ENCODE measurements at places on chromosomes 12 and 14.

DNA sequence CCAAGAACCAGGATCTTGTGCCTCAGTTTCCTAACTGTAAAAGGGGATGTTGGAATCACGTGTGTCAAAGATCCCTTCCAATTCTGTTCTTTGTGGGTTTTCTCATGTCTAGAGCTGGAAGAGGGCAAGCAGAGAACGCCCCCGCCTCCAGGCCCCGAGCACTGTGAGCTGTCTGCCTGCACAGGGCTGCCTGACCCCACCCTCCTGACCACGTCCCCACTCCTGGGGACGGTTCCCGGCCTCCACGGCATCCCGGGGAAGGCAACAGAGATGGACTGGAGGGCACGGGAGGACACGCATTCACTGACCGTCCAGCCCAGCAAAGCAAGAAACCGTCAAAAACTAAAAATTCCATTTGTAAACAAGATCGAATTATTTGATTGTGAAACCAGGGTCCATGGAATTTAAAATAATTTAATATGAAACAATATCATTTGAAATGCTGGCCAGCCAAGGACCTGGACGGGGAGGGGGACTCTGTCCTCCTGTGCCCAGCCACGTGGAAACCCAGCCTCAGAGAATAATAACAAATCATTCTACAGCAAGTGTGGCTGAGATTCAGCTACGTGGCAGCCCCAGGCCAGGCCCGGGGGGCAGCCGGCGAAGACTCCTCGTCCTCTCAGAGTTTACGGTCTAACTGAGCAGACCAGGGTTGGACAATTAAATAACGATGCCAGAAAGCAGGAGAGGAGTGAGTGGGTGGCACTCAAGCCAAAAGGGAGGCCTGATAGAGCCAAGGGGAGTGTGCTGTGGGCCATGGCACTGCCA is 87.3 kb upstream of the DIO3 start:
- DNase-seq: no peak

- no peak for DNase-seq
These were observed 125.7 kb upstream of the DDHD1 start for GRCh38 chr14:53278602-53279506.

GRCh38 chr14:24335461-24336171 is 745 bp upstream of the ADCY4 start:
- DNase-seq: no peak

DNA sequence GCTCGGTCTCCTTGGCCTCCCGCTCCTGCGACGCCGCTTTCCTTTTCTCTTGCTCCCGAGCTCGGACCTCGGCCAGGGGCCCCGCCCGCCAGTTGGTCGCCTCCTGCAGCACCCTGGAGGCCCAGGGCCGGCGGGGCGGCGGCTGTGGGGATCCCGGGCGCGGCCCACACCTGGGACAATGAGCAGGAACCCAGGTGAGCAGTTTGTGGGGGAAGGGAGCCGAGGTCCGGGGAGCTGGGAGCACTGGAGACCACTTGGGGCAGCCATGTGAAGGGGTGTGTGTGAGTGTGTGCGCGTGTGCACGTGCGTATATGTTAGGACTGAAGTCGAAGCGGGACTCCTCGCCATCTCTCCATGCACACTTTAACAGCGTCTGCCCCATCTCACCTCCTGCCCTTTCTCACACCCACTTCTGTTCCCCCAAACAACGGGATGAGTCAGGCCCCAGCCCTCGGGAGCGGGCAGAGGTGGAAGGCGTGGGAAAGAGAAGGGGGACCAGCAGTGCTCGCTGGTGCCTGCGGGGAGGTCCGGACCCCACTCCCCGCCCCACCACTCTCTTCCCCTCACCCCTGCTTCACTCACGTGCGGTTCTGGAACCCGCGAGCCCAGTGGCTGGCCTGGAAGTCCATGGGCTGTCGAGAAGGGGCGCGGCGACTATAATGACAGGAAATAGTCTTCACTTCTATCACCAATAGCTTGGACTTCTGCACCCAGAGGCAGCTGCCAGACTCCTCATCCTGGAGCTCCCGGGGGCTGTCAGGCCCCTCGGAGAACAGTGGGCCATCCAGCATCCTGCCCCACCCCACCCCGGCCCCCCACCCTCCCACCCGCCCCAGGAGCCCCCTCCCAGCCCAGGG is 450 bp downstream of the DDN start:
- DNase-seq: peak; percentile 35

GRCh38 chr12:3417937-3418462 is 73.0 kb upstream of the PRMT8 start:
- DNase-seq: no peak

- DNase-seq: no peak
These were observed 6.8 kb downstream of the ART4 start for GRCh38 chr12:14836336-14837210.

GRCh38 chr12:56898938-56899337 is 35.3 kb downstream of the SDR9C7 start:
- no peak for DNase-seq

GRCh38 chr12:127334912-127335644 is 931.9 kb upstream of the TMEM132C start:
- DNase-seq: no peak

GRCh38 chr14:71996610-71997009 is 64.4 kb downstream of the RGS6 start:
- DNase-seq: no peak

GRCh38 chr12:90203556-90203955 is 494.9 kb upstream of the ATP2B1 start:
- no peak for DNase-seq

GRCh38 chr14:33862261-33862802 is 88.5 kb downstream of the EGLN3 start:
- no peak for DNase-seq

DNA sequence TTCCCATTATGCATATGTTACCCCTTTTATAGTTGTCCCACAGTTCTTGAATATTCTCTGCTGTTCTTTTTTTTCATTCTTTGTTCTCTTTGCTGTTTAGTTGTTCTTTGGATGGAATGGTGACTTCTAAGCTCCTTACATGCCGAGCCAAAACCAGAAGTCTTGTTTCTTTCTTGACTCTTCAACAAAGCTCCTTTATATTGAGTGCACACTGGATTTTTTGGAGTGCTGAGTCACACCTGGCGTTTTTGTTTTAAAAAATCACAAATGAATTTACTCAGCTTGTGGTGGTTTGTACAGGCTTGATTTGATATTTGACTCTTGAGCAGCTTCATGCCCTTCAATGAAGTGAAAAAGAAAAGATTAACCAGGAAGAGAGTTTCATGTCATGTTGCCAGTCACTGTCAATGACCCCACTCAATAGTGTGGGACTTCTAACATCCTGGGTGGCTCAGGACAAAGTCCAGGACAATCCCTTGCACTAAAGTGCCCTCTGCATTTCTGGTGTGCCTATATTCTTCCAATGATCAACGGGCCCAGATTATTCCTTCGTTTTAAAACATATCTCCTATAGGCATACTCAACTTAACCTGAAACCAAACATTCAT is 112.4 kb upstream of the SLC38A4 start:
- no peak for DNase-seq

DNA sequence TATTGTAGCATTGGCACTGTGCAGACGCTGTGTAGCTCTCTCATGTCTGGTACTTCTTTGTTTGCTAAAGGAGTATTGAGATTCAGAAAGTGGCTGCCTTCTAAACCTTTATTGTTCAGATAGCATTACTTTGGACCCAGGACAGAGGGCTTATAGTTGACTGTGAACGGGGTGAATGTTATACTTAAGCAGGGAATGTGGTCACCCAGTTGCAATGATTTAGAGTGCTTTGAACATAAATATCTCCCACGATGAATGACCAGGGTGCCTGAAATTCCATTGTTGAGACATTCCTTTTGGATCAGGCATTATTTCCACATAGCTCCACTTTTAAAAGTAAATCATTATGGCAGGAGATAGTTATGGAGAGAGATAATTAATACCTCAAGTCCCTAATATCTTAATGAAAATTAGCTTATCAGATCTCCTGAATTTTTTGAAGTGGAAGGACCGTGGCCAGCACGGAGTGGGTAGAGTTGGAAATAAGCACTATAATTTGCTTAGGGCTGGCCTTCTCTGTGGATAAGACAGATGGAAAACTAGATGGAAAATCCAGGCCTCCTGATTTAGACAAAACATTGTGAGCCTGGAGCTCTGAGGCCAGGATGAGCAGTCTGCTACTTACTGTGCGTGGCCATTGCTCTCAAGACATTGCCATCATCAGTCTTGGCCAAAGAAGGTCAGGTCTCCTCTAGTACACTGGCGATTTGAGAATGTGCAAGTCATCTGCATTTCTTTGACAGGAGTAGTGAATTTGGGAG is 114.5 kb downstream of the ETV6 start:
- no peak for DNase-seq

DNA sequence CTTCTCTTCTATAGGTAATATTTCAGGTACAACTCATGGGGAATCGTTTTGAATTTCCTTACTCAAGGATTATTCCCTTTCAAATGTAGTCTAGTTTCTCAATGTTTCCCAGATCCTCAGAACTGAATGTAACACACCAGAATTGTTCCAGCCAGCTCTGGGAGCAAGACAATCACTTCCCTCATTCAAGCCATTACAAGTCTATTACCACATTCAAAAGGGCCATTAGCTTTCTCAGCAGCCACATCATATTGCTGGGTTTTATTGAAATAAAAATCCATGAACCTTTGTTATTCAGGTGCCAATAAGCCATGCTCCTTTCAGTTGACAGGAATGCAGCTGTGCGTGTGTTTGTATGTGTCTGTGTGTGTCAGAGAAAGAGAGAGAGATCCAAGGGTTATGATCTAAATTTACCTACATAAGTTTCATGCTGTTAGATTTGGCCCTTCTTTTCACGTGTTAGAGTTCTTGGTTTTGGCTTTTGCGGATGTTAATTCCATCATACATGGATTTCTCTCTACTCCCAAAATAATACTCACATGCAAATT is 357.7 kb downstream of the BCAT1 start:
- no peak for DNase-seq

GRCh38 chr12:52335598-52336262 is 14.5 kb upstream of the KRT83 start:
- no peak for DNase-seq

DNA sequence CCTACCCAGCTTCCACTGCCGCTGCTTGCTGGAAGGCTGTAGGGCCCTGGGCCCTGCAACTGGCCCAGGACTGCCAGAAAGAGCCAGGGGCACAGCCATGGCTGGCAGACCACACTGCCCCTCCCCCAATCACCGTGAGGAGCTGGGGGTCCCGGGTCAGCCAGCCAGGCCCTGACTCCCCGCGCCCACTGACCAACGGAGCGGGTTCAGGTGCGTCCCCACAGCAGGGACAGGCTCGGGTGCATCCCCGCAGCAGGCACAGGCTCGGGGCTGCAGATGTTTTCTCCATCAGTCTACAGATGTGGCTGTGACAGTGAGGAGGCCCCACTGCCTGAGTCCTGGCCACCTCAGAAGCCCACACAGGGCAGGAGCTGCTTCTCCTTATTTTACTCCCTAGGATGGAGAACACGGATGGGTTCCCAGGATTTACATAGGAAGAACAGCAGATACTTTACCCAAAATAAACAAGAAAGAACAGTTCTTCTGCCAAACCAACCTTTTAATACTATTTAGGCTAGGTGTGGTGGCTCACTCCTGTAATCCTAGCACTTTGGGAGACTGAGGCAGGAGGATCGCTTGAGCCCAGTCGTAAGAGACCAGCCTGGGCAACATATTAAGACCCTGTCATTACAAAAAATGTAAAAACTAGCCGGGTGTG is 61.1 kb downstream of the TESC start:
- DNase-seq: no peak

DNA sequence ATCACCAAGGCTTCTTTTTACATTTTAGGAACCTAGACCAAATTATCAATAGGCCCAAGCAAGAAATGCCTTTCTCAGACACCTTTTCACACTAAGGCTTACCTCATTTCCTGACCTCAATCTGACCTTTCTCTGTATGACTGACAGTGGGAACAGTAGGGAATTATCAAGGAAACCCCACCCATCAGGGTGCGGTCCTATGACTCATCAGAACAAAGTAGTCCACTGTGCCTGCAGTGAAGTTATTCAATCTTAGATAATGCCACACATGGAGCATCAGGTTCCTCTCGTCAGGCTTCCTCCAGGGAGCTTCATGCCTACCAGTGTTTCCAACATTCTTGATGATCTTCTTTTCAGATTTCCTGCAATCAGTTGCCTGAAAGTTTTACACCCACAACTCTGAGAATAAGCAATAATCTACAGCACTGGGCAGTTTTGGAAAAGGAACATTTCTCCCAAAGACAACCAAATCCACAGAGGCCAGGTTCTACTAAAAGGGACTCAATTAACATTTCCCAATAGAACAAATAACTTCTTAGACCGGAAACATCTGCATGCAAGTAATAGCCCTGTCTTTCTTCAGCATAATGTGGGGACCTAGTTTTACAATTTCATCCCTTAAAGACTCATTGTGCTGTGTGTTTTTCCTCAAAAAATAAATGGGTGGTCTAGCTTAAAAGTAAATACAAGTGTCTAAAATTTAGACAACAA is 35.9 kb upstream of the TMTC2 start:
- peak; percentile 18 for DNase-seq

- DNase-seq: no peak
These were observed 123.3 kb downstream of the NCOR2 start for GRCh38 chr12:124443931-124444712.

GRCh38 chr12:106220536-106220935 is 27.3 kb downstream of the CKAP4 start:
- no peak for DNase-seq

- DNase-seq: no peak
These were observed 11.6 kb downstream of the FBXW8 start for GRCh38 chr12:116922194-116922897.

DNA sequence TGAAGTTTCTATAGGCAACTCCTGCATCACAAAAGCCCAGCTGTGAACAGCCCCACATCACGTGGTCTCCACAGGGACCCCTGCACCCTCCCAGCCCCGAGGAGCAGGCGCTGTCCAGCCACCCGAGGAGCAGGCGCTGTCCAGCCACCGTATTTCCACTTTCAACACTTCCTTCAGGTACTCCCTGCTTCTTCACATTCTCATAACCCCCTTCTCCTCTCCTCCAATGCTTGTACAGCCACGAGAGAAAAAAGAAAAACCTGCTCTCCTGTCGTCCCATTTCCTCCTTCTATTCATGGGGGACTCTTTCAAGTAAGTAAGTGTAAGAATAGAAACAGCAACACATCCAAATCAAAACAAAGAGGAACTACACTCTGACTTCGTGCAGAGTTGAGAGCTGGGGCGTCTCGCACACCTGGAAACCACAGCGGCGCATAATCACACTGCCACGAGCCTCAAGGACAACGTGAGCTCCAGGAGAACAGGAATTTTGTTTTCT is 11.9 kb downstream of the CDC42BPB start:
- no peak for DNase-seq

- peak; percentile 85 for DNase-seq
These were observed at the start of gene ZFHX2 for GRCh38 chr14:23551266-23552028. Gene ZFHX2, minus strand, starts transcription at chr14:23551765. Its CDS starts 16,440 bp downstream, at chr14:23535325.

- no peak for DNase-seq
These were observed 3.7 kb upstream of the CLBA1 start for GRCh38 chr14:104981699-104982541.

- DNase-seq: no peak
These were observed 16.2 kb downstream of the CLMN start for GRCh38 chr14:95303552-95303951.

DNA sequence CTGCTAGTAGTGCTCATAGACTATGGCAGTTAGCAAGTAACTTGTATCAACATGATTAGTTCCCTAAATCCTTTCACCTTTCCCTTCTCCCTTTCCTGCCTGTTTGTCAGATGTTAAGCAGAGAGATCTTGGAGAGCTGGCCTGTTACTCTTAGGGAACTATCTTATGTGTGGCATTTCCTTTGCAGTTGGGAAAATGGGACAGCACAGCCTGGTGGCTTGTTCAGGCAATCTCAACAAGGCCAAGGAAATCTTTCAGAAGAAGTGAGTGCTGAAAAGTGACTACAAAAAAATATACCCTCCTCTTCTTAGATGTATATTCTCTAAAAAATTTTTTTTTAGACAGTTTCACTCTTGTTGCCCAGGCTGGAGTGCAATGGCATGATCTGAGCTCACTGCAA is 7.4 kb downstream of the PARP2 start:
- DNase-seq: no peak

All from activated CD4-positive, alpha-beta memory T cell treated with anti-CD3 and anti-CD28 coated beads for 36 hours (primary cell).